ENCODE measurements at places on chromosomes 7 and 10. TPM values are rescaled to one million over a fixed set of nuclear protein-coding genes. Genes with fewer than 3 reads are reported as not detected.

DYNC1I1 gene
- total RNA-seq, result 7.4 TPM

HABP2 gene
- 0.04 TPM for total RNA-seq

MIOS gene
- 36.2 TPM for total RNA-seq

LRRC4 gene
- 16.7 TPM for total RNA-seq

TAS2R3 gene
- 0.96 TPM for total RNA-seq

APBB1IP gene
- 1.4 TPM for total RNA-seq

SYT15B gene
- 0.88 TPM for total RNA-seq

AKR1C8 gene
- total RNA-seq, result not detected

FAM25C gene
- total RNA-seq, result not detected

TAS2R5 gene
- total RNA-seq, result 1.0 TPM

RBP4 gene
- total RNA-seq, result 0.60 TPM

POLR2J2 gene
- total RNA-seq, result 3.3 TPM

SEMA3E gene
- 0.44 TPM for total RNA-seq

LBX1 gene
- total RNA-seq, result not detected

CLRN3 gene
- not detected for total RNA-seq

SFTPA1 gene
- total RNA-seq, result 0.32 TPM

HOXA10 gene
- total RNA-seq, result 1.1 TPM

GDF2 gene
- total RNA-seq, result not detected

CCDC172 gene
- not detected for total RNA-seq

GRK5 gene
- 3.7 TPM for total RNA-seq

SSC4D gene
- total RNA-seq, result 0.92 TPM

IQUB gene
- not detected for total RNA-seq

ZPBP gene
- total RNA-seq, result not detected

COL13A1 gene
- 0.92 TPM for total RNA-seq

ZRANB1 gene
- 14.2 TPM for total RNA-seq

KCND2 gene
- not detected for total RNA-seq

IL2RA gene
- 1.4 TPM for total RNA-seq

OLAH gene
- 11.7 TPM for total RNA-seq

NUDT5 gene
- 40.8 TPM for total RNA-seq

PPP1R3A gene
- not detected for total RNA-seq

KCTD7 gene
- 2.1 TPM for total RNA-seq

Data from esophagus mucosa (tissue), 1 donor.